ENCODE measurements at places on chromosomes 11 and 22. TPM values are rescaled to one million over a fixed set of nuclear protein-coding genes. Genes with fewer than 3 reads are reported as not detected.

DNA sequence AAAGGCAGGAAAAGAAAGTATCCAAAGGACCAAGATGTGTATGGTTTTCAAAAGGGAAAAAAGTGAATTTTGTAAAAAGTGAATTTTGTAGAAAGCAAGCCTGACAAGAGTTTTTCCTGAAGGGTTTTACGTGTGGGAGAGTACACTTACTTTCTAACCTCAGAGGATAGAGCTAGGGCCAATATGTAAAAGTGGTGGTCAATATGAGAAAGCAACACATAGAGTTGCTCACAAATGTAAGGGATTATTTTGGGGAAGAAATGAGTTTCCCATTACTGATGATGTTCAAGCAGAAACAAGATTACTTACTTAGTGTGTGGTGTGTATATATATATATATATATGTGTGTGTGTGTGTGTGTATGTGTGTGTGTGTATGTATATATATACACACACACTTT, 162.5 kb downstream of the SWAP70 start:
- no peak for DNase-seq

GRCh38 chr11:35173616-35174566, 34.9 kb downstream of the CD44 start:
- no peak for DNase-seq

GRCh38 chr11:69732910-69733309, 29.1 kb upstream of the FGF19 start:
- DNase-seq: no peak

DNA sequence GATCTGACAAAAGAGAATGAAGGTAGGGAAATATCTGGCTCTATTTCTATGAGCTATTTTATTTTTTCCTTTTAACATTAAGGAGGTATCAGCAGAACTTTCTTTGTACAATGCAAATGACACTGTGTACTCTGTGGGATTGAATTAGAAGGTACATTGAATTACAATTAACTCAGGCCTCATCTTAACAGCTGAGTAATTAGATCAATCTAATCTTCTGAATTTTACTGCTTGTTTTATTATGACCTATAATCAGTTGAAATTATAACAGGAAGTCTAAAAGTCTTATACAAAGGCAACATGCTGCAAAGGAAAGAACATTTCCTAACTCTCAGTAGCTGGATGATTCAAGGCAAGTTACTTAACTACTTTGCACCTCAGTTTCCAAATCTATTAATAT, 69.8 kb downstream of the RELT start:
- no peak for DNase-seq

- DNase-seq: no peak
Observed at GRCh38 chr11:70107756-70108155, 29.6 kb downstream of the ANO1 start.

- no peak for DNase-seq
Observed at GRCh38 chr22:40000171-40000570, 5.4 kb downstream of the FAM83F start.

Gene NXPE2
- not detected for total RNA-seq
